ENCODE measurements at places on chromosomes 2 and 18. TPM values are rescaled to one million over a fixed set of nuclear protein-coding genes. Genes with fewer than 3 reads are reported as not detected.

The STK11IP gene
- 14.5 TPM for polyA plus RNA-seq

The CCDC150 gene
- polyA plus RNA-seq, result 4.3 TPM

GRCh38 chr2:119011162-119011909, 69.3 kb downstream of the MARCO start:
- peak; percentile 5 for DNase-seq

The PDE6D gene
- polyA plus RNA-seq, result 24.3 TPM

The CFC1 gene
- polyA plus RNA-seq, result not detected

DNA sequence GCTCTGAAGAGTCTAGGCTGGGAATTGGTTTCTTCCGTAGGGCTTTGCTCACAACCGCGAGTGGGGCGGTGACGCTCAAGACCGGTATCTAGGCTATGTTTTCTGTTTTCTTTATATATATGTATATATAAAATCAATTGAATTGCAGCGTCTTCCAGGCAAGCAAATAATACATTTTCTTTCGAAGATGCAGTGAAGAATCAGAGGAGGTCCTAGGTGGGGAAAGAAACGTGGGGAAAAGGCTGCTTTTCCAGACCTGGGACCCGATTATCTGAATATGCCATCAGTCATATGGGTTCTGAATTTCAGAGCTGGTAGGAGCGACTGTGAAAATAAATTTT, 714 bp upstream of the SCN9A start:
- no peak for DNase-seq

DNA sequence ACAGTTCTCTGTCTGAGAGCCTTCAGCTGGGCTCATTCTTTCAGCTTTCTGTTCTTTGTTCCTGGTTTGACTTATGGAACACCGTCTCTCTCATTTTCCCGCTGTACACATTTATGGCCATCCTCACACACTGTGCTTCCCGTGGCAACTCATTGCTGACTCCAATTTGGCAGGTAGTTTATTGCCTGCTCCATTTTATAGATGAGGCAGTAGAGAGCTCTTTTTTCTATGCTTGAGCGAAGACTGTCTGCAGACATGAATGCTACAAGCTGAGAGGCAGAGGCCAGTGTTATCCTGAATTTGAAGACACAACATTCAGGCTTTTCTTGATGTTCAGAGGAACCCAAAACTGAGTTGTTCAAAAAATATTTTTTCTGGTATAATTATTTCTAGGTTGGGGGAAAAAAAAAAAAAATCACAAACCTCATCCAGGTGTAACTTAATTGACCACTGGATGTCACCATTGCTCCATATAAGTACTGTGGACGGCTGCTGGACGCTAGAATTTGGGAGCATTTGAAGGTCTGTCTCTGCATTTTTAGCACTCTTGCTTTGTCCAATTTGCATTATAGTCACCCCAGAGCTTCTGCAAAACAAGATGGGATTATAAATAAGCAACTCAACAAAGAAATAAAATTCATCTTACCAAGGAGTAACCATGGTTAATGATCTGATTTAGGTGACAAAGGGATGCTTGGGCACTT, 83.5 kb downstream of the HRH4 start:
- DNase-seq, result peak; percentile 40

- peak; percentile 7 for DNase-seq
Measured at GRCh38 chr2:149329489-149330126, 779 bp upstream of the LYPD6 start.

The ITGA6 gene
- 12.5 TPM for polyA plus RNA-seq

DNA sequence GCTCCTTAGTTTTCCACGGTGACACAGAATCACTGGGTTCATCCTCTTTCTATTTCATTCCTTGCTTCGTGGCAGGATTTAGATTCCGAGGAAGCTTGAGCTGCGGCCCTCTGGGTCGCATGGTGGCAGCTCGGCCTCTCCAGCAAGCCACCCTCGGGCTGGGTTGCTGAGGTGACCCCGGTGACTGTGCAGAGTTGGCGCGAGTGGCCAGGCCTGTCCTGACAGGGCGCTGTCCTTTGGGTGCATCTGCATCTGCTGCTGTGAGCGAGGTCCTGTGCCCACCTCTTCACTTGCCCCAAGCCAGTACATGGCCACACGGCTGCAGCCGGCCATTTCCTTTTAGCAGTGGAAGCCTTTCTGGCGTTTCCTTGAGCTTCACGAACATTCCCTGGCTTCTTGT, 21.8 kb downstream of the PRELID3A start:
- no peak for DNase-seq

The ADAM23 gene
- 10.3 TPM for polyA plus RNA-seq

- DNase-seq, result no peak
Measured at GRCh38 chr2:167187049-167187727, 298.9 kb downstream of the XIRP2 start.

The SERPINB13 gene
- polyA plus RNA-seq, result not detected

DNA sequence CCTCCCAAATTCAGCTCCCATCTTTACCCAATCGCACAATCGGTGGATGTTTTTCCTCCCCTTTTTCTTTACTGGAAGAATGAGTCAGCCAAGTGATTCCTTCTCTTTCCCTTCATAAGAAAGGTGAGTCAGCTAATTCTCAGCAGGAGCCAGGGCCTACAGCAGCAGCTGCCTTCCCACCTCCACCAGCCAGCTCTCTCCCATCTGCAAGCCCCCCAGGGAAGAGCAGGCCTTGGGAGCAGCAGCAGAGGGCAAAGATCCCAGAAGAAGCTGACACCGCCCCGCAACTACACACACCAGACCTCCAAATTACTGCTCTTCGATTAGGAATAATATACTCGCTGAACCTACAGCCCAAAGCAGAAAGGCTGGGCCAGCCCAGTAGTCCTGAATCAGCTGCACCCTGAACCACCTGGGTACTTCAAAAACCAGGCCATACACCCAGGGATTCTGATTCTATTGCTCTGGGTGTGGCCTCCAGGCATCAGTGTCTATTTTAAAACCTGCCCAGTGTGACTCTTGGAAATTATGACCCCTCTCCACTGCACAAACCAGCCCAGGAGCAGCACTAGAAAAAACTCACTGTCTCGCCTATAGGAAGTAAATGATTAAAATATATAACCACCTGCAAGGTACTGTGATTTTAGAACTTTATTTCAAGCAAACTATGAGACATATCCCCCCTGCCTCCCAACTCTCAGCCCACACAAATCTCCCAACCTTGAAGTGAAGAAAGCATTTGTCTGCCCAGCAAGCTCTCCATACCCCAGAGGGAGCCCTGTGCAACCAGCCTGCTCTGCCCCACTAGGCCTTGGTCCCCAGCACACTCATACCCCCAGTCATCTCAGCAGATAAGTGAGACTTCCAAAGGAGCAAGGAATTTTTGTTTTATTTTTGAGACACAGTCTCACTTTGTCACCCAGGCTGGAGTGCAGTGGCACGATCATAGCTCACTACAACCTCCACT, 7.3 kb downstream of the SFXN5 start:
- peak; percentile 86 for DNase-seq

DNA sequence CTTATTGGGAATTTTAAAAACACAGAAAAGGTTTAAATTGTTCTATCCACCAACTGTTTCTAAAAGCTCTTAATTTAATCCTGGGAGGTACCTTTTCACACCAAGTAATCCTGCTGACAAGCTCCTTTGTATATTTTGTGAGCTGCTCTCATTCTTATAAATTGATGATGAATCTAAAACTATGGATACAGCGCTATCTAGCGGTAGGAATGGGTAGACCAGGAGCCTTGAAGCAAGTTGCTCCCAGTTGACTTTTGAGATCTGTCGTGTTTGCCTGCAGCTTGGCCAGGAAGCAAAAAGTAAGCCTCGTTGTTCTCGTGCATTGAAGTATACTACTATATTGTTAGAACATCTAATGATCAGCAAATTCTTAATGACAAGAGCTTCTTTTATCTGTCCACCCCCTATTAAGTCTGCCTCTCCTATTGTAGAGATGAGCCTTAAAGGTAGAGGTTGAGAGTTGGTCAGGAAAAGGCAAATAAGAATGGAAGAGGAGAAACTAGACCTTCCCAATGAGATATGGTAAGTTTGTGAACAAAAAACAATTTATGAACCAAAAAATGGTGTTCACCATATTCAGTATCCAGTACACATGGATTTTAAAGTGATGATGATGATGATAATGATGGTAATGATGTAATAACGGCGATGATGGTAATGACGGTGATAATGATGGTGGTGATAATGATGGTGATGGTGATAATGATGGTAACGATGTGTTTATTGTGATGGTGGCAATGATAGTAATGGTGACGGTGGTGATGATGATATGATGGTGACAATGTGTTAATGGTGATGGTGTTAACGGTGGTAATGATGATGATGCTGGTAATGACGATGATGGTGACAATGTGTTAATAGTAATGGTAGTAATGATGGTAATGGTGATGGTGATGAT, 212.1 kb upstream of the NCKAP5 start:
- peak; percentile 86 for DNase-seq

DNA sequence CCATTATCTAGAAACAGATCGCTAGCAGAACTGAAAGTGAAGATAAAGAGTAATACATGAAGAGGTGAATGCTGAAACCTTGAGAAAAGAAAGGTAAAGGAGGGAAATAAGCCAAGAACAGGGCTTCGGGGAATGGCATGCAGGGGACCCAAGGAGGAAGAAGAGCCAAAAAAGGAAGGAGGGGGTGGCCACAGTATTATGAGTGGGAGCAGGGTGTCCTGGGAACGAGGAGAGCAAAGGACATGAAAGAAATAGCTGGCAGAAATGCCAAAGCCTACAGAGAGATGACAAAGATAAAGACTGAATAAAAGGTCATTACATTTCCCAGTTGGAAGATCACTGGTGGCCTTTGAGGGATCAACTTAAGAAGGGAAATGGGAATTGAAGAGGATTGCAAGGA, 82.9 kb downstream of the ACTR3 start:
- no peak for DNase-seq

DNA sequence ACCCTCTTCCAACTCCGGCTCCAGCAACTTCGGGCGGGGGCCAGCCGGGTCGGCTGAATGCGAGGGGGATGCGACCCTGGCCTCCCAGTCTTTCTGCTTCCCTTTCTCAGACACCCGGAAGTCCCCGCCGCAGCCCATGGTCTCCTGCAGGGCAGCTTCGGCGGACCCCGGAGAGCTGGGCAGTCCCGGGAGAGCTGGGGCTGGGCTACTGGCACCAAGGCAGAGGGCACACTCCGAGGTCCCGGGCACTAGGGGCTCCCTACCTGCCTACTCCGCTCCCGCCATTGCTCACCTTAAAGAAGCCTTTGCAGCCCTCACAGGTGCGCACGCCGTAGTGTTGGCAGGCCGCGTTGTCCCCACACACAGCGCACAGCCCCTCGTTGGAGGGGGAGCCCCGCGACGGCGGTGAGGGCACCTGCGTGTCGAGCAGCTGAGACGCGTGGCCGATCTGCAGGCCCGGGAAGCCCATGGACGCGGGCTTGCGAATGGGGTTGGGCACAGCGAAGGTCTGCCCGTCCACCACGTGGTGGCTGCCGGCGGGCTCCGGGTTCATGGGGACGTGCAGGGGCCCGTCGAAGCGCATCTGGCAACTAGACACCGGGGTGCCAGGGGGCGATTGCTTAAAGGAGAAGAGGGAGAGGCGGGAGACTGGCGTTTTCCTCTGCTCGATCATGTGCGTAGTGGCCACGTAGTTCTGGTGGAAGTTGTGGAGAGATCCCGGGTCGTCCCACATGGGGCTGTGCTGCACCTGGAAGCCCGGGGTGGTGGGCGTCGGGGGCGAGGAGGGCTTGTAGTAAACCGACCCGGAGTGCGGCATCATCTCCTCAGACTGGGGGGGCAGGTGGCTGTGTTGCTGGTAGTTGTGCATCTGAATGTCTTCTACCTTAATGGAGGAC, 3.2 kb downstream of the NR4A2 start:
- no peak for DNase-seq

- DNase-seq, result peak; percentile 71
Measured at GRCh38 chr2:237600205-237600846, 9.8 kb upstream of the RAB17 start.

GRCh38 chr2:165401285-165401852, 68.1 kb upstream of the CSRNP3 start:
- peak; percentile 79 for DNase-seq

DNA sequence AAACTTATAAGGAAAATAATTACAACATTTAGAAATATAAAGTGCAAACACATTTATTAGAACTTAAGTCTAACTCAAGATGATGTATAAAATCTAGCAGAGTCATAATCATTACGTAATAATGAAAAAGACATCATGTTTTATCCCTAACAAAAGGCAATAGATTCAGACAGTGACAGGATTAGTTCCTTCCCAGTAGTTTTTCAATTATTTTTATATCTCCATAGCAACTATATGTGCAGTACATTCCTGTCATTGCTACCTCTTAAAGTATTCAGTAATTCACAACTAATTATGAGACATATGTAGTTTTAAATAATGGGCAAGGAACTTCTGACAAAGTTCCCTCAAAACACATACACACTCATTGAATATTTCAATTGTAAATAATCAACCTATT, 687.9 kb downstream of the CCDC85A start:
- DNase-seq, result no peak

DNA sequence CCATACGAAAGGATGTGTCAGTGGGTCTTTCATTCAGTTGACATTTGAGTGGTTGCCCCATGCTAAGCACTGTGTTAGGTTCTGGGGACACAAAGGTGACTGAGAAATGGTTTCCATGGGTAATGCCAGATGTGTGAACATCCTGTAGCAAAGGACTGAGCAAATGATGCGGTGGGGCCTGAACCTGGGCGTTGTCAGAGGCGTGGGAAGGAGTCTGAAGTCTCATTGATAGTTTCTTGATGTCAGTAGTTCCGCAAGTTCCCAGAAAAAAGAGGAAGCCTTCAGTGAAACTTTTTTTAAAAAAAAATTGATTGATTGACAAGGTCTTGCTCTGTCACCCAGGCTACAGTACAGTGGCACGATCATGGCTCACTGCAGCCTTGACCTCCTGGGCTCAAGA, 56.9 kb downstream of the LIMS1 start:
- DNase-seq, result no peak

DNA sequence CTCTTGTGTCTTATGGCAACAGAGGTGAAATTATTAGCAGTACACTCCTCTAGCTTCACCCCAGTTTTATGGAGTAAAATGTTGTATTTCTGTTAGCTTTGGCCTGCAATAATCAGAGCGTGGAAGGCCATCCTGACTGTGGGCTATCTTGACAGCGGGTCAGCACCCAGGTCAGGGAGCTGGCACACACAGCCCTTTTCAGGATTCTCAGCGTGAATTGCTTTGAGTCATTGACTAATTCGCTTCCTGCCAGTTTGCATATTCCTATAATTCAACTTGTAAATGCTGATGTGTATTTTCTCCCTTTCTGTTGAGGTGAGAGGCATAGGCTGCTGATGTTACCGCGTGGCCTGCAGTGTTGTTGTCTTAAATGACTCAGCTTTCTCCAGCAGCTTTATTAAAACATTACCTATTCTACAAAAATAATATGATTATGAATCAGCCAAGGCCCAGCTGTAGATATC, 109.6 kb upstream of the EML6 start:
- peak; percentile 84 for DNase-seq

- DNase-seq, result peak; percentile 29
Measured at GRCh38 chr18:58538604-58539386, 90.1 kb downstream of the ALPK2 start.

- no peak for DNase-seq
Measured at GRCh38 chr2:151083856-151084795, 177.5 kb downstream of the RBM43 start.

The SERPINB10 gene
- not detected for polyA plus RNA-seq

All from IMR-90 (cell line).